Inflammatory macrophage treated with lipopolysaccharide for 1 hour (primary cell): ENCODE measurements at places on chromosomes 7 and 10.
A peak's percentile ranks its signal among the peaks of the same experiment; 100 is the strongest.

DNA sequence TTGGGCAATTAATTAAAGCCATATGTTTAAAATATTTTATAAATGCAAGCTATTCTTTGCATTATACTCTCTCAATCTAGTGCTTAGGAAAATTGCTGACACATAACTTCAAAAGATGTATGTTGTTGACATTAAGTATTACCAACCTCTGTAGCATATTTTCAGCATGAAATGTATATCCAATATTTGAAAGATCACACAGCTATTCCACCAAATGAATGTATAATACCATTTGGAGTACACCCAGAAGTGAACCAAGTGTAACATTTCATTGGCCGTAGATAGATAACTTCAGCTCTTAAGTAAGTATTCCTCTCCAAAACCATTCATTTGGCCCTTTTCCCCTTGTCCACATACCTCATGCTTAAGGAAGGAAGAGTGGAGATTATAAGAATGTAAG is 104.6 kb downstream of the HECTD2 start:
- no peak for DNase-seq

- no peak for DNase-seq
These were observed 9.0 kb downstream of the ADRA2A start for GRCh38 chr10:111085690-111086353.

DNA sequence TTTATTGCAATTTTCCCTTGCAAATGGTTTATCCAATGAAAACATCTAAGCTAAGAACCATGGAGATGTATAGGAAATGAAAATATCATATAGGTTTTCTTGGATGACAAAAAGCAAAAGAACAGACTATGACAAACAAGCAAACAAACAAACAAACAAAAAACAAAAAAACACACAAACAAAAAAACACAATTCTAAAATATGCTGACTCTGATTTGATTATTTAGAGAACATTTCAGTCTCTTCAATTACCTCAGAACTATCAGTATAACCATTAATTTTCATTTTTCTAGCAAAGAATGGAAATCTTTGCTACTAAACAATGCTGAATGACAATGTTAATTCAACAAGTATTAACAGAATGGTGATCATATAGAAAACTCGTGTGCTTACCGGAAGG is 369.5 kb upstream of the LRRN3 start:
- no peak for DNase-seq

DNA sequence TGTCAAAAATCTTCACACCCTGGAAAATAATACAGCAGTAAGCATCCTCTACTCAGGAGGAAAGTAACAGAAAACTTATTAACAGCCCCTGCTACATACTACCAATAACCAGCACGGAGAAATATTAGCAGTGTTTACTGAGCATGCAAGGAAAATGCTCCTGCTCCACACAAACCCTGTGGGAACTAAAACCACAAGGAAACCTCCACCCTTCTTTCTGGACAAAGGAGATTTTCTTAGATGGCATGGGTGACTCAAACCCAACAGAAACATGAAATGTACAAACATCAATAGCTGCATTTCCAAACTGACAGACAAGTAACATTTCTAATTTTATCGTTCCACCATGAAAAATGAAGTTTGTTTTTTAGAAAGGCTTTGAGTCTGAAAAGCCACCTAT is 113.4 kb downstream of the VPS41 start:
- no peak for DNase-seq

- DNase-seq = no peak
These were observed 348.2 kb downstream of the PTPRN2 start for GRCh38 chr7:158239290-158239981.

DNA sequence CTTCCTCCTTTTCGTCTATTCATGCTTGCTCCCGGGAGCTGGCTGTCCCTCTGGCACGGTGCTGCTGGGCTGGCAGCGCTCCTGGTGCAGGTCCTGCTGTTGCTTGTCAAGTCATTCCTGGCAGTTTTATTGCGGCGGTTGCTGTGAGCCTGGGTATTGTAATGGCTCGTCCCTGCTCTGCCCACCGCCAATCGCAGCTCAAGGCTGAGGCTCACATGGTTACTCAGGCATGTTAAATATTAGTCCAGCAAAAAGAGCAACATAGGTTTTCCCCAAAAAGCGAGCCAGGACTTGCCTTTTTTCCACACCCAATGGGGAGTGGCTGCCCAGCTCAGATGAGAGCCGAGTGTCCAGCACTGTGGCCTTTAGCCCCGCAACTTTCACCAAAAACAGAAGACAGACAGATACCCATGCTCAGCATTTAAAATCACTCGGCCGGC is 492.9 kb upstream of the FOXK1 start:
- no peak for DNase-seq

GRCh38 chr7:18356191-18356645 is 139.3 kb upstream of the HDAC9 start:
- DNase-seq = peak; percentile 79

- DNase-seq = no peak
These were observed 110.4 kb downstream of the PKD1L1 start for GRCh38 chr7:47837826-47838225.

- DNase-seq = no peak
These were observed 328.4 kb upstream of the AOAH start for GRCh38 chr7:37052705-37053104.

DNA sequence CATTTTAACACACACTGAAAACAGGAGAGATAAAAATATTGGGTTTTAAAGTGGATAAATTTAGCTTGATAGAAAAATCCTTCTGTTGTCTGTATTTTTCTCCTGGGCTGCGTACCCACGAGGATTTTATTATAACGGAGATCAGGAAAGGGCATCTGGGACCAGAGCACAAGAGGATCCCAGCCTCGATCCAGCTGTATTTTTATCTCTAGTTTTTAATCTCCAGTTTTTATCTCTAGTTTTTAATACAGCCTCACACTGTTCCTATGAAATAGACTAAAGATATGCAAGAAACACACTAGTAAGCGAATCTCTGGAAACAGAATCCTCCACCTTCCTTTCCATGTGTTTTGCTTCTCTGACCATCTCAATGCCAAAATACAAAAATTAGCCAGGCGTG is 295.2 kb downstream of the FRMD4A start:
- DNase-seq = no peak

- DNase-seq = no peak
These were observed 320.4 kb downstream of the PLXNA4 start for GRCh38 chr7:132255898-132256297.

DNA sequence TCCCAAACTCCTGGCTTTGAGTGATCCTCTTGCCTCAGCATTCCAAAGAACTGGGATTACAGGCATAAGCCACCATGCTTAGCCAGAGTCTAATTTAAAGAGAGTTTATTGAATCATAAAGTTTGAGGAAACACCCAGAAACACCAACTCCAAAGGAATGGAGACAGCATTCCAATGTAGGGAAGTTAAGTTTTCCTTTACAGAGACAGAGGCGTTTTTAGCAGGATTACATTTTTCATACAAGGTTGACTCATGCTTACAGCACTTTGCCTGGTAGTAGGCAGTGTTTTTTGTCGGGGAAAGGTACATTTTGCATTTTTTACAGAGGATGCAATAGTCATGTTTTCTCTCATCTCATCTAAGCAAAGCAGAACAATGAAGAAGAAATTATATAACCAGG is 18.9 kb upstream of the OPN4 start:
- no peak for DNase-seq

GRCh38 chr7:18547509-18548187 is 52.1 kb downstream of the HDAC9 start:
- no peak for DNase-seq

GRCh38 chr10:112977426-112977898 is 27.4 kb downstream of the TCF7L2 start:
- DNase-seq = no peak

DNA sequence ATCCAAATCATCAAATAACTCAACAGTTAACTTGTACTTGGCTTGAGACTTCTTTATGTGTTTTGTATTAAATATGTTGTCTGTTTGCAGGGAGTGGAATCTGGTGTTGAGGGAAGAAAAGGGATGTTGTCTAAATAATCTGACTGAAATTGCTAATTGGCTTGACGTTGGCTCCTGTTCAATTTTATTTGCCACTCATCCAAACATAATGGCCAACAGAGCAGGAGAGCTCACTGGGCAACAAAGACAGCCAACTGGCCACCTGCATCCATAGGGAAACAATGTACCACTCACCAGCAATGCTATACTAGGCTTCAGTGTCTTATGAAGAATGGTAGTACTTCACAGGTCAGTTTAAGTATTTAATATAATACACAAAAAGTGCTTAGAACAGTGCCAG is 80.5 kb downstream of the FAM13C start:
- DNase-seq = no peak

- DNase-seq = peak; percentile 95
These were observed 12.7 kb downstream of the TAS2R38 start for GRCh38 chr7:141960687-141961422.
